Stimulated activated CD4-positive, alpha-beta T cell treated with anti-CD3 and anti-CD28 coated beads, Interleukin-15, amount 100 ng/mL, for 24 hours (primary cell): ENCODE measurements at places on chromosomes 4 and X.

DNA sequence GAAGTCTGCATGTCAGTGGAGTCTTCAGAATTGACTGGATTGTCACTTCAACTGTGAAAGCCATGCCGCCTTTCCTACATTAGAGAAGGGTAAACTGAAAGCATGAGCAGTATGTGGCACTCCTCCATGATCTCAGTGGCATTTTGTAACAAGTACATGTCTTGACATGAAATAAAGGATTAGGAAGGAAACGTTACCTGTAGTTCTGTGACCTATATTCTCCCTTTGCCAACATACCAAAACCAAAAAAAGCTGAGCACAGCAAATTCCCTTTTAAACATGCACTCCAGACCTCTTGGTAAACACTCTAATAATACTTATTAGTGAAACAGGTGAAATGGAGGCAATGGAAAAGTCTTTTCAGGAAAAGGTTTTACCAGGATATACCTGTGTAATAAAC, 344.2 kb downstream of the GRIA2 start:
- no peak for DNase-seq

GRCh38 chrX:107718156-107718621, 57.4 kb downstream of the TSC22D3 start:
- peak; percentile 75 for DNase-seq

DNA sequence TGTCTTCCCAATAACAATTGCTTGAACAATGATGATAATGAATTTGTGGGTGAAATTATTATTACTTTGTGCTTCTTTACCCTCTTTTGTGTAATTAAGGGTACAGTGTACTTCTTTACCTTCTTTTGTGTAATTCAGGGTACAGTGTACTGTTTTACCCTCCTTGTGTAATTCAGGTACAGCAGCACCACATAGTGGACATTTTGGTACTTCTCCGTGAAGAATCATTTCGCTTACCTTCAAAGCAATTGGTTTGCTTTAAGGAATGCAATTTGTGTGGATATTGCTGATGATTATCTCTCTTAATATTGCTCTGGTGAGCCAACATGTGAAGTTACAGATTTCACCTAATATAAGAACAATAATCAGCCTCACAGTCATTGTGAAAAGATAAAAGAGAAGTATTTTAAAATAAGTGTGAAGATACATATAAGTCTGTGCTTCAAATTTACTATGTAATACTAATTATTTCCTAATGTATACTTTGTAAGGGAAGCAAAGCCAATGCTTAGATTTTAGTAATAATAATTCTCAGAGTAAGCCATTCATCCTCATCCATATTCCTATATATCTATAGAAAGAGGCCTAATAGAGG, 27.2 kb upstream of the SEC24B start:
- peak; percentile 21 for DNase-seq

DNA sequence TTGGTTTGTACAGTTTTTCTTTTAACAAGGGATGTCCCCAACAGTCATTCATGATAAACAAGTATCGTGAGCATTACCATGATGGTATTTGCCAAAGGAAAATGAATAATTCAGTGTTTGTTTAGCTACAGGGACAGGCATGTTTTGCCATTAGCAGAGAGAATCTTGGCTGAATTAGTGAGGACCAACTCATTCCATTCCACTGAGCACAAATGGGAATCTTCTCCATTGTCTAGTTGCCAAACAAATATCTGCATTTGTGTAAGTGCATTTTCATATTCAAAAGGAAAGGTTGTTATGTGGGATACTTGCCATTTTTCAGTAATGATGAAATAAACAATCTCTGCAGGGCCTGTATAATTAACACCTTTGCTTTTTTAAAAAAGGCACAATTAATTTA, 1762.6 kb downstream of the RPA4 start:
- no peak for DNase-seq

GRCh38 chr4:148868191-148868590, 426.0 kb upstream of the NR3C2 start:
- DNase-seq, result no peak
